ENCODE measurements at places on chromosomes 7 and 10.

- no peak for DNase-seq
Observed at GRCh38 chr7:19116121-19117090, 1.0 kb downstream of the TWIST1 start.

- DNase-seq: no peak
Observed at GRCh38 chr10:565676-566075, 123.8 kb downstream of the DIP2C start.

DNA sequence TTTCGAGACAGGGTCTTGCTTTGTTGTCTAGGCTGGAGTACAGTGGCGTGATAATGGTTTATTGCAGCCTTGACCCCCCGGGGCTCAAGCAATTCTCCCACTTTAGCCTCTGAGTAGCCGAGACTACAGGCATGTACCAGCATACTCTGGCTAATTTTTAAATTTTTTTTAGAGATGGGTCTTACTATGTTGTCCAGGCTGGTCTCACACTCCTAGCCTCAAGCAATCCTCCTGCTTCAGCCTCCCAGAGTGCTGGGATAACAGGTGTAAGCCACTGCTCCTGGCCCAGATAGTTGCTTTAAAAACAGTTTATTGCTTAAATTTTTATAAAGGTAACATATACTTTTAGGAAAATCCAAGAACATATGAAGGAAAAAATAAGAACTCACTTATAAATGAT, 26.3 kb downstream of the NEURL1 start:
- DNase-seq: no peak

- no peak for DNase-seq
Observed at GRCh38 chr7:121561717-121562116, 165.6 kb upstream of the FAM3C start.

GRCh38 chr10:45602082-45602730, 70.4 kb downstream of the ZFAND4 start:
- DNase-seq: no peak

DNA sequence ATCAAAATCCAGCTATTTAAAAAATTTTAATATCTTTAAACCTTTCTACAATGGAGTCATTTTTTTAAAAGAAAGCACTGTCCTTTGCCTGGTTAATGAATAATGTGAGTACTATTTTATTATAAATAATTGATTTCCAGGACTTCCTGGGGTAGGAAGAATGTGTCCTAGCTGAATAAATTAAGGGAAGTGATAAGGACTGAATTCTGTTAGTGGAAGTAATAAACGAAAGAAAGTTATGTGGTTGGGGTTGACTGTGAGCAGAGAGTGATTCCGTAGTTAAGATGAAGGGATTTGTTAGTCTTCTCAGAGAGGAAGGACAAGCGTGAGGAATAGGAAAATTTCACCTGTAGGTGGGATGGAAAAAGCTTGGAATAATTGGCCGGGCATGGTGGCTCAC, 59.1 kb downstream of the AHCYL2 start:
- no peak for DNase-seq

- no peak for DNase-seq
Observed at GRCh38 chr7:101435461-101436220, 73.0 kb downstream of the COL26A1 start.

- no peak for DNase-seq
Observed at GRCh38 chr7:45156516-45157272, 897 bp upstream of the RAMP3 start.

DNA sequence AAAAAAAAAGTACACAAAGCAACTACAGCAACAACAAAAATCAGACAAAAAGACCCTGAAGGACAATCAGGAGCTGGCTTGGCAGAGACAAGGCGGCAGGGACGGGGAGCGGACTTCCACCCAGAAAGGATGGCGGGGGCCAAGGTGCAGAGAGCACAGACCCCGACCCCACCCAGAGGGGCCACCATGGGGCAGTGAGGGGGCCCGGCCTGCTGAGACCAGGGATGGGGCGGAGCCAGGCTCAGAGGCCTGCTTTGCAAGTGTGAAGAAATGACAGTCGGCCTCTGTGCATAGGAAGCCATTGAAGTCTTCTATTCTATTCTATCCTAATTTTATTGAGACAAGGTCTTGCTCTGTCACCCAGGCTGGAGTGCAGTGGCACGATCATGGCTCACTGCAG, 82.0 kb downstream of the ELFN1 start:
- DNase-seq: no peak

Data from Peyer's patch (tissue), 4 donors.